CD4-positive, alpha-beta memory T cell (primary cell): ENCODE measurements at places on chromosomes 3 and 15.
A peak's percentile ranks its signal among the peaks of the same experiment; 100 is the strongest.

DNA sequence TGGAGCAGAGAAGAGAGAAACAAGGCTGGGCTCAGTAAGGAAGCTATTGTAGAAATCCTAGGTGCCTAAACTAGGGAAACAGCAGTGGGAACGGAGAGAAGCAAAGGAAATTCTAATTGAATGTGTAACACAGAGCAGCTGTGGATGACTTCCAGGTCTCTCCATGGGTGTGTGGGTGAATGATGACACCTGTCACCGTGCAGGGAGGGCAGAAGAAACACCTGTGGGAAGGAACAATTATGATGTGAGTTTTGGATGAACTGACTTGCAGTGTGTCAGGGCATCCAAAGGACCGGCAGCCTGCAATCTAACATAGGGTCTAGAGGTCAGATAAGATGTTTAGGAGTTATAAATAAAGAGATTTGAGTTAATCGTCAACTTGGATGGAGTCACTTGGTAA is 144.2 kb downstream of the RYR3 start:
- no peak for DNase-seq

GRCh38 chr3:197498499-197499241 is 57.1 kb downstream of the BDH1 start:
- no peak for DNase-seq

- DNase-seq: no peak
Observed at GRCh38 chr3:170848292-170848917, 21.6 kb downstream of the RPL22L1 start.

DNA sequence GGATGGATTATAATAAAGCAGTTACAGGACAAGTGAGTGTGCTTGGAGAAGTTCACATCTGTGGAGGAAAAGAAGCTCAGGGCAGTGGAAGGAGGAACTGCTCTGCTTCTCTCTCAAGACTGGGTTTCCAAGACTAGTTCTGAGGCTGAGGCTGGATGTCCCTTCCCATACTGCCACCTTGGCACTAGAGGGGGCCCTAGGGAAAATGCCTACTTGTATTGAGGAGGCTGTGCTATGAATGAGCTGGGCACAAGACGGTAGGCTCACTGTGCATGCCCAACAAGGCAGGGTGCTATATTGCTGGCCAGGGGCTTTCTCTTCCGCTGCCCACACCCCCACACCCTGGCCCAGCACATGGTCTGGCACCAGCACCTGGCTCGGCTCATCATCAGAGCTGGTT is 65.2 kb downstream of the SLCO2A1 start:
- DNase-seq: no peak

DNA sequence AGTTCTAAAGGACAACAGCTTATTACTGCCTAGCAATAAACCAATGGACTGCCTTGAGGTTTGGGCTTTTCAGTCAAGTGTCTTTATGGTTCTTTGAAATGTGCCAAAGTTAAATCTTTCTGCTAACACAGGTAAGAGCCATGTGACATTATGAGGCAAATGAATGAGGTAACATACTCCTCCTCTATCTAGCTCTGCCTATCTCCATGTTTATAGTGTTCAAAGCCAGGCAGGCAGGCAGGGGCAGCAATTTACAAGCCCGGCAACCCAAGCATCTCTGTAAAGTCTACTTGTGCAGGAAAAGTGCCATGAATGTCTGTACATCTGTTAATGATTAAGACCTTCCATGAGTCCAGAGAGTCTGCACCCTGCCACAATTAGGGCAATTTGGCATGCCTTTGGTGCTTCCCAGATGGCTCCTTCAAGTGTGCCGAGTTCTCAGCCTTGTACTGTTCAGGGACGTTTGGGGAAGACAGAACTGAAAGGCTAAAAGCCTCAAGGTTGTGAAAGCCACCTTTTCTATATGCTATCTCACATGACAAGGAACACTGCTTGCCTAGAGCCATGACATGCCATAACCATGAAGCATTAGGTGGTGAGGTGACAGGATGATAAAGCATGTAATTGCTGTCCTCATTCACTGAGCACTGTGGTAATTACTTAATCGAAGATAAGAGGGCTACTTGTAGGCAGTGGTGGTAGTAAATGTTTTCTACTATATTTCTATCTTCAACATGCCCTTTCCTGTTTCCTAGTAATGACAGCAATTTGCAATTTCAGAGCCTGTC is 41.4 kb upstream of the EIF1B start:
- DNase-seq: no peak

GRCh38 chr15:67059127-67059553 is 6.3 kb upstream of the SMAD3 start:
- DNase-seq: no peak

GRCh38 chr3:10737785-10738184 is 78.2 kb upstream of the SLC6A11 start:
- DNase-seq: no peak

DNA sequence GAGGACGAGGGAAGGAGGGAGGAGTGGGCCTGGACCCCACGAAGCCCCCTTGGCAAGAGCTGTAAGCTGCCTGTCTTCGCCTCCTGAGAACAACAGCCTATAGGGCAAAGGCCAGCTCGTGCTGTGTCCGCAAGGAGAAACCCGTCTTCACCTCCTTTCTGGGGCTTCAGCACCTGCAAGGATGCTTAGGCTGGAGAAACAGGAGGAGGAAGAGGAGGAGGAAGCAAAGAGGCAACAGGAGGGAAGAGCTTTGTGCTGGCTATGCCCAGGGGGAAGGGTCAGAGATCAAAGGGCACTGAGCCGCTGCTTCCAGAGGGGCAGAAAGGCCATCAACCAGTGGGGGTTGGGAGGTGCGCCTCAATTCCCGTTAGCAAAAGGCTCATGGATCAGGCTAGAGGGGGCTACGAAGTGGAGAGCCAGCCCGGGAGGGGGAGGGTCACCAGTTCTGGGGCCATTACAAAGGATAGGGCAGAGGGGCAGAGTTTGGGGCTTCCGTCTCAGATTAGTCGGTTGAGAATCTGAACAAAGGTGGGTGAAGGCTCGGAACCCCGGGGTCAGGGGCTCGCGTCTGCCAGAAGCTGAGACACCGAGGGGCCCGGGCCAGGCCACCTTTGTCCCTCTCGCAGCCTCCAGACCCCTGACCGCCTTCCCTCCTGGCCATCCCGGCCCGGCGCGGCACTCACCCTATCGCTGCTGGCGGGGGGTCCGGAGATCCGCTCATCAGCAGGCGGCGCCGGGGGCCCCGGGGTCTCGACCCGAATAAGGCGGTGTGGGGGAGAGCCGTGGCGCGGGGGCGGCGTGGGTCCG is 792 bp downstream of the SHF start:
- no peak for DNase-seq

GRCh38 chr3:134590766-134591165 is 60.1 kb downstream of the KY start:
- no peak for DNase-seq

DNA sequence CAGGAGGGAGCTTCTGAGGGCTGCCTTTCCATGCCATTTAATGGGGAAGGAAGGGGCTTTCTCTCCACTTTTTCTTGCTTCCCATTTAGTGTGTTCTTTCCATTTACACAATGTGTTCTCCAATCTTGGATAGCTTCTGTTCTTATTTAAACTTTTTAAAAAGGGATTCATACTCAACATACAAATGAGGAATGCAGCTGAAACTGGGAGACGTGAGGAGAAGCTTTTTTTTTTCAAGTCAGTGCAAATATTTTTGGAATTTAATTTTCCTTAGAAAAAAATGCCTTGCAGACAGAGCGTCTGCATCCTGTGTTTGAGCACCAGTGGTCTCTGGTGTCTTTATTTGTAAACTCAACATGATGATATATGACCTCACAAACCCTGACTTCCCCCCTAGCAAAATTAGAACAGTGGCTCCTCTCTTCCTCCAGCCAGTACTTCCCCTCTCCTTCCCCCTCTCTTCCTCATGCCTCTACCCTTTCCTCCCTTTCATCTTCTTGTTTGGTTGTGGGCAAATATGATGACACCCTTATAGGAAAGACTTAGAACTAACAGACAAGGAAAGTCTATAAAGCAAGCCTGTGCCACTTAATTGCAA is 48.1 kb upstream of the PCSK6 start:
- DNase-seq: no peak

- DNase-seq: no peak
Observed at GRCh38 chr15:37652646-37653417, 281.6 kb upstream of the TMCO5A start.

GRCh38 chr3:127953091-127954035 is 38.3 kb downstream of the KBTBD12 start:
- no peak for DNase-seq

GRCh38 chr3:130658678-130659077 is 88.0 kb downstream of the PIK3R4 start:
- DNase-seq: no peak

DNA sequence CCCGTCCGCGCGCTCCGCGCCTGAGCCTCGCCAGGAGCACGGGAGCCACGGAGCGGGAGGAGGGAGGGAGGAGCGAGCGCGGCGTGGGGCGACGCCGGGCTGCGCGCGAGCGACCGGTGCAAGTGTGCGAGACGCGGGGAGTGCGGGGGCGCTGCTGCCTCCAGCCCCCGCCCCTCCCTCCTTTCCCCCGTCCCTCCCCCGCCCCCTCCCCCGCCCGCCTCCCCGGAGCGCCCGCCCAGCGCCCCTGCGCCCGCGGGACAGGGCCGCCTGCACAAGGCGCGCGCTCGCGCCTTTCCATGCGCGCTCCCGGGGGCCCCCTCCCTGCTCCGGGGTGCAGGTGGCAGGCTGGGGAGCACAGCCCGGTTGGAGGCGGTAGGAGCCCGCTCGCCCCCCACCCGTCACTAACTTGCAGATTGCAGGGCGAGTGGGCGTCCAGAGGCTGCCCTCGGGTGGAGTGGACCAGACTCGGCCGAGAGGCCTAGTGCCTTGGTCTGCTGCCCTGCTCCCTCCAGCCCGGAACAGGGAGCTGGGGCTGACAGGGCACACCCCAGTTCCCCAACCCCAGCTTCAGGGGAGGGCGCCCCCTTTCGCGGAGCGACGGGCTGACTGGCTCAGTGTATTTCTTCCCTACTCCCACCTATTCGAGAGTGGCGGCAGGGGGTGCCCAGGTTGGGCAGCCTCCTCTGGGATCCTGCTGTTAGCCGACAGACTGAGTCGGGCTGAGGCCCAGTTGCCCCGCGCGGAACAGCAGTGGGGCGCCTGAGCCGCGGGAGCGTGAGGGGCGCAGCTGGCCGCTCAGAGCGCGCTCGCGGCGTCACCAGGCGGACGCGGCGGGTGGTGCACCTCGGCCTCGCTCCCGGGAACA is at the start of gene WNT7A:
Gene WNT7A (minus strand): TSS at position 126 of the 865 bp plus-strand sequence. CDS start 255 bp downstream, outside the sequence.
- peak; percentile 81 for DNase-seq

GRCh38 chr3:146026547-146026946 is 134.4 kb downstream of the PLOD2 start:
- no peak for DNase-seq

DNA sequence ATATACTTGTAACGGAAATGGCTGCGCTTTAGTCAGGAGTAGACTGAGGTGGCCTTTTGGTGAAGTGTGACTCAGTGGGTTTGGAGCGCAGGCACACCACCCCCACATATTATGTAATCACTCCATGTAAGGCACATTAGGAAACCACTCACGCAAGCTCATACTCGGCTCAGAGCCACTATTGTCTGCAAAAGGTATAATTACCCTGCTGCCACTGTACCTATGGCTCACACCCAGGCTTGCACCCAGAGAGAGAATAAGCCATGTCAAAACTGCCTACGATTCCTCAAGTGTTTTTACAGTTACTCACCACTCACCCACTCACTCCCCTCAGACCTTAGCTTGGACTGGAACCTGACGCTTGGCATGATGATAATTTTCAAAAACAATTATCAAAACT is 611.9 kb upstream of the CCDC54 start:
- no peak for DNase-seq

DNA sequence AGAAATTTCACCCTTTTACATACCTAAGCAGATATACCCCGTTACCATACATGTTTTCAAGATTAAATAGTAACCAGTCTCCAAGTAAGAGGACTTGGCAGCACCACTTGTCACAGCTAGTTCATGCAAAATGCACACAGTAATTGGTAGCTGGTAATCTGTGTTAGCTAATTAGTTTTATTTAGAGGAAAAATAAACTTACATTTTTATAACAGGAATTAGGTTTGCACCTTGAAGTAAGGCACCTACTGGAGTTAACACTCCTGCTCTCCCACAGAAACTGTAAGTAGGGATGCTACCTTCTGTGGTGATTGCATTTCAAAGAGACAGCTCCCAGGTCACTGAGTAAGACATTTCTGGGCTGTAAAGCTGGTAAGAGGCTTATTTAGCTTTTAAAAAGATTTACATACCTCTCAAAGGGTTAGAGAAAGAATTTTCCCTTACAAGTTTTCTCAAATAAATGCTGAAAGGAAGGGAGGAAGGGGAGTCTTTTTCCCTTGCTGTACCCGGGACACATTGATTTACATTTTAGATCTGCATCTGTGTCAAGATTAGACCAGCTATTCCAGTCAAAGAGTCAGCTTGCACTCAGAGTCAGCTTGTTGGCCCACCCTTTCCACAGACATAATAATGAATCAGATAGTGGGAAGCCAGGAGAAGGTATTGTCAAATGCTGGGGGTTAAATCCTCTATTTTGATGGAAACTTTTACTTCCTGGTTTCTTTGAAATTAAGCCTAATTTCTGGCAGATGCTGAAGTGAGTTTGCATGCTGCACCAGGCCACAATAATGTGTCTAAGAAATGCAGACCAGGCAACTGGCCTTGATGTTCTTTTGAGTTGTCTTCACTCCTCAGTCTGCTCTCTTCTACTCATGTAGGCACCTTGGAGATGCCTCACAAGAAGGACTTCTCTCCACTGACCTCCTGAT is 77.6 kb upstream of the CHD2 start:
- no peak for DNase-seq

DNA sequence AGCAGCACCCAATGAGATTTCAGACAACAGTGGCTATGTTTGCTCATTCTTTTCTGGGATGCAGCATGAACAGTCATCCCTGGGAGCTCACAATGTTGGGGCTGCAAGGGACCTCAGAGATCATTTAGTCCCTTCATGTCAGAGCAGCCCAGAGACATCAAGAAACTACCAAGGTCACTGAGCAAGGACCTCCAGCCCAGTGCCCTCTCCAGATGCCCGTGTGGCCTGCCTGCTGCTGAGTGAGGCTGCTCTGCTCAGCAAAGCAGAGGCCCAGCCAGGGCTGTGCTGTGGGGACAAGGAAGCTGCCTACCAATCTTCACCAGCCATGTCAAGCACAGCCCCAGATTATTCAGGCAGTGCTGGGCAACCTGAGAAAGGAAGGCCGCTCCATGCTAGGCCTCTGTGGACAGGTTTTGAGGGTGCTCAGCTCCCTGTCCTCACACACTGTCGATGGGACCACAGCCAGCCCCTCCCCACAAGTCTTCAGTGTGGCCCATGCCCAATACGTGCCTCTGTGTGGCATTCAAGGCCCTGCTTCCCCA is 99.7 kb downstream of the DAPK2 start:
- no peak for DNase-seq

GRCh38 chr3:127226946-127227842 is 34.3 kb downstream of the PRR23E start:
- peak; percentile 3 for DNase-seq

GRCh38 chr15:90358124-90359033 is 6.3 kb downstream of the ZNF774 start:
- DNase-seq: no peak
